Cortex of kidney (tissue), 1 donor: ENCODE measurements at places on chromosomes 11 and 22.

DNA sequence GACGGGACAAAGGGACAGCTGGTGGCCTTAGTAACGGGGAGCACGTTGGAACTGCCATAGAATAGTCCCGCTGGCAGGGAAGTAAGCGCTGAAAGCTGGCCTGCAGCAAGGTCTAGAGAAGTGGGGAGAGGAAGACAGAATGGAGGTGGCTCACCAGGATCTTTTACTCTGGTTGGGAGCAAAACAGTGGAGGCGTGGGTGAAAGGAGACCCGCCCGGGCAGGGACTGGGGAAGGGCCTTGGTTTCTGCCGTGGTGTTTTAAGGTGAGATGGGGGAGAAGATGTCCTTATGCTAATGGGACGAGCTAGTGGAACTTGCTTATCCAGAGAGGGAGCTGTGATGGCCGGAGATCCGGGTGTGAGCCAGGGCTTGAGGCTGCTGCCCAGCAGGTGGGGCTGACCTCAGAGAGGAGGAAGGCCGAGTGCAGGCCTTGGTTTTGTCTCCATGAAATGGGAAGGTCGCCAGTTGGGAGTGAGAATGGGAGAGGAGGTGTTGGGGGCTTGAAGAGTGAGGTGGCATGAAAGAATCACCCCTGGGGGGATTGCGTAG is 56.4 kb upstream of the CTTN start:
- no peak for DNase-seq

DNA sequence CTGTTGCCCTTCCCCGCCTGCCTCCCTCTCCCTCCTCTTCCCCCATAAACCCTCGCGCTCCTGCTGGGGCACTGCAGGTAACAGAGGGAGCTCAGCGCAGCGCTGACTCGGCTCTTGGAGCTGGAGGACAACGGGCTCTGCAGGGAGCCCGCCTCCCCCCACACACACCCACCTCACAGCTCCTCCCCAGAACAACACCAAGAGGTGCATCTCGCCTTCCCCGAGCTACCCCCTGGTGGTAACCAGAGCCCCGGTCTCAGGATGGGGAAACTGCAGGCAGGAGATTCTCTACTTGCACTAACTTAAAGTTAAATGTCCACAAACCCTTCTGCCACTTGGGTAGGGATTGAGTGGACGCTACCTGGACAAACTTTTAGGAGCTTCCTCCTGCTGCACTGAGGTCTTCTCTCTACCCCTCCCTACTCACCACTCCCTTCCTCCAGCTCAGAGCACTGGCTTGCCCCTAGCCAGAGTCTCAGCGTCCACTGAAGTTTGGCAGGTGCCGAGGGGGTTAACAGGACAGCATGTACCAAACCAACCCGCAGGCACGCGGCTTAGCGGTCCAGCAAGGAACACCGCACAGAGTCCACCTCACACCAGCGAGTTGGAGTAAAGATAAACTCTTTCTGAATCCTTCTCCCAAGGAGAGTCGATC is 4.0 kb upstream of the SCN4B start:
- DNase-seq, result no peak

GRCh38 chr11:113324250-113324649 is 9.9 kb downstream of the TTC12 start:
- DNase-seq, result no peak

DNA sequence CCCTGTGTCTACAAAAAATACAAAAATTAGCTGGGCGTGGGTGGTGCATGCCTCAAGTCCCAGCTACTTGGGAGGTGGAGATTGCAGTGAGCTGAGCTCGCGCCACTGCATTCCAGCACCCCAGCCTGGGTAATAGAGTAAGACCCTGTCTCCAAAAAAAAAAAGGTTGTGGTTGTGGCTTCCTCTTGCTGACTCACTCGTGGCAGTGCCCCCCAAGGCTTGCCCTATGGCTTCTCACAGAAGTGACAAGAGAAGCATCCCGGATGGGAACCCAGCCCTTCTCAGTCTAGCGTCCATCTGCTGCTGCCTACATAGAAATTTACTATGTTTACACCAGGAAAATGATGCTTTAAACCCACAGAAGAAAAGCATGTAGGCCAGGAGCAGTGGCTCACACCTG is 68.5 kb upstream of the PITPNB start:
- no peak for DNase-seq

- no peak for DNase-seq
These were observed 343.0 kb downstream of the RAB38 start for GRCh38 chr11:87832211-87832610.

GRCh38 chr11:46285173-46285572 is 7.7 kb downstream of the CREB3L1 start:
- no peak for DNase-seq

- DNase-seq, result no peak
These were observed 288.4 kb upstream of the PITPNB start for GRCh38 chr22:28207281-28208030.

DNA sequence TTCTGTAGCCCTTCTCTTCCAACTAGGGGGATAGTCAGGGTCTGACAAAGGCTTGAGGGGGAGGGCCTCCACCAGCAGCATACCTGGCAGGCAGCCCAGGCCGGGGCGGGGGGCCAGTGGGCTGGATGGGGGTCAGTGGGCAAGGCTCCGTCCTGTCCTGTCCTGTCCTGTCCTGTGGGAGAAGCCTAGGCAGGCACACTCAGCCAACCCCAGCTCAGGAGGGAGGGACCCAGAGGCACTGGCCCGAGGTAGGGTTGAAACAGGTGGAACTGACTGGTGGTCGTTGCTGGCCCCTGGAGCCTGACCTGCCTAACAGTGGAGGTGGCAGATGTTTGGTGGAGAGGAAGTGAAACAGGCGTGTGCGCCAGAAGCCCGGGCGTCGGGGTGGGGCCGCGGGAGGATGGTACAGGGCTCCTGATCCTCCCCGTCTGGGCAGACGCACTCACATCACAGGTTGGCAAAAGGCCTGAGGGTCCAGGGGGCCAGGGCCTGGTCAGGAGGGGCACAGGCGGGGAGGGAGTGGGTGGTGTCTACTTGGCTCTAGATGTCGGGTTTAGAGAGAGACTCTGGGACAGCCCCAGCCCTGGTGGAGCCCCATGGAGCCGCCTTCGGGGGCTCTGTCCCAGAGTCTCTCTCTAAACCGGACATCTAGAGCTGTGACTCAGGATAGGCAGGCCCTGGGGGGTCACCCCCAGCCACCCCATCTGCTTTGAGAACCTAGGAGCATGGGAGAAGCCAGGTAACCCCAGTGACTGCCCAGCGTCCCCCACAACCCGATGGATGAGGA is 32.5 kb upstream of the GRAMD4 start:
- DNase-seq, result no peak

- DNase-seq, result no peak
These were observed 267.2 kb downstream of the TENM4 start for GRCh38 chr11:79173615-79174014.
